ENCODE measurements at places on chromosomes 1 and 21. TPM values are rescaled to one million over a fixed set of nuclear protein-coding genes. Genes with fewer than 3 reads are reported as not detected.

Gene DEDD
- total RNA-seq: 35.9 TPM

Gene COL6A1
- 1,721 TPM for total RNA-seq

Gene PROK1
- not detected for total RNA-seq

Gene SMG5
- total RNA-seq: 80.2 TPM

Gene IGSF5
- 0.22 TPM for total RNA-seq

Gene SYT6
- total RNA-seq: 0.22 TPM

Gene ZNF678
- 8.0 TPM for total RNA-seq

Gene HES2
- 0.14 TPM for total RNA-seq

Gene SYT11
- 29.3 TPM for total RNA-seq

Gene TMEM82
- not detected for total RNA-seq

Gene CAMK1G
- total RNA-seq: 0.66 TPM

Gene KIF26B
- total RNA-seq: 45.3 TPM

Gene WNT3A
- not detected for total RNA-seq

Gene RYR2
- not detected for total RNA-seq

Gene LIN28A
- not detected for total RNA-seq

Gene LCE3E
- total RNA-seq: not detected

Gene RGSL1
- not detected for total RNA-seq

Gene DISC1
- total RNA-seq: 12.7 TPM

Gene RSBN1
- 16.0 TPM for total RNA-seq

Gene HUNK
- 0.43 TPM for total RNA-seq

Gene TCHH
- 0.14 TPM for total RNA-seq

Gene FCRL1
- total RNA-seq: not detected

Gene MYCBP
- 22.8 TPM for total RNA-seq

Gene CEP170
- 347 TPM for total RNA-seq

Gene FAM151A
- total RNA-seq: not detected

Gene OR2L8
- total RNA-seq: not detected

Gene TNFRSF8
- under 0.01 TPM for total RNA-seq

Gene BRINP3
- not detected for total RNA-seq

Gene FMO2
- under 0.01 TPM for total RNA-seq

Gene ETV3L
- total RNA-seq: not detected

Gene TEX38
- total RNA-seq: not detected

Gene CELA3B
- not detected for total RNA-seq

Gene HFM1
- total RNA-seq: 0.22 TPM

Gene TEDDM1
- total RNA-seq: not detected

Gene CAPN8
- total RNA-seq: not detected

Gene KLHDC7A
- not detected for total RNA-seq

Gene ZBTB21
- total RNA-seq: 18.4 TPM

Gene FALEC
- total RNA-seq: not detected

Gene CLDN8
- total RNA-seq: not detected

Gene HES5
- not detected for total RNA-seq

Gene UTS2
- total RNA-seq: not detected

Gene SPRR2B
- total RNA-seq: not detected

Gene SH2D1B
- total RNA-seq: not detected

Gene RNU1-3
- under 0.01 TPM for total RNA-seq

Gene UBASH3A
- not detected for total RNA-seq

Gene SPATA1
- 0.88 TPM for total RNA-seq

Gene ERMAP
- total RNA-seq: 22.1 TPM

Gene ADIPOR1
- total RNA-seq: 139 TPM

Gene ST6GALNAC5
- total RNA-seq: 7.3 TPM

Gene TTC22
- not detected for total RNA-seq

Measured in placental pericyte (primary cell).